ENCODE measurements at places on chromosomes 1 and 21.

DNA sequence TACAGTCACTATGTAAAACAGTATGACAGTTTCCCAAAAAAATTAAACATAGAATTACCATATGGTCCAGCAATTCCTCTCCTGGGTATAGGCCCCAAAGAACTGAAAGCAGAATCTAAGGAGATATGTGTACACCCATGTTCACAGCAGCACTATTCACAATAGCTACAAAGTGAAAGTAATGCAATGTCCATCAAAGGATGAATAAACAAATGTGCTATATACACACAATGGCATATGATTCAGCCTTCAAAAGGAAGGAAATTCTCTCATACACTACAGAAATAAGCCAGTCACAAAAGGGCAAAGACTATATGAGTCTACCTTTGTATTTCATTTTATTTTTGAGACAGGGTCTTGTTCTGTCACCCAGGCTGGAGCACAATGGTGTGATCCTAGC is 120.4 kb downstream of the TOMM20 start:
- peak; percentile 66 for DNase-seq

GRCh38 chr1:11680270-11681070 is 478 bp downstream of the MAD2L2 start:
- no peak for DNase-seq

- no peak for DNase-seq
These were observed 364.7 kb downstream of the SMYD3 start for GRCh38 chr1:246142320-246142893.

DNA sequence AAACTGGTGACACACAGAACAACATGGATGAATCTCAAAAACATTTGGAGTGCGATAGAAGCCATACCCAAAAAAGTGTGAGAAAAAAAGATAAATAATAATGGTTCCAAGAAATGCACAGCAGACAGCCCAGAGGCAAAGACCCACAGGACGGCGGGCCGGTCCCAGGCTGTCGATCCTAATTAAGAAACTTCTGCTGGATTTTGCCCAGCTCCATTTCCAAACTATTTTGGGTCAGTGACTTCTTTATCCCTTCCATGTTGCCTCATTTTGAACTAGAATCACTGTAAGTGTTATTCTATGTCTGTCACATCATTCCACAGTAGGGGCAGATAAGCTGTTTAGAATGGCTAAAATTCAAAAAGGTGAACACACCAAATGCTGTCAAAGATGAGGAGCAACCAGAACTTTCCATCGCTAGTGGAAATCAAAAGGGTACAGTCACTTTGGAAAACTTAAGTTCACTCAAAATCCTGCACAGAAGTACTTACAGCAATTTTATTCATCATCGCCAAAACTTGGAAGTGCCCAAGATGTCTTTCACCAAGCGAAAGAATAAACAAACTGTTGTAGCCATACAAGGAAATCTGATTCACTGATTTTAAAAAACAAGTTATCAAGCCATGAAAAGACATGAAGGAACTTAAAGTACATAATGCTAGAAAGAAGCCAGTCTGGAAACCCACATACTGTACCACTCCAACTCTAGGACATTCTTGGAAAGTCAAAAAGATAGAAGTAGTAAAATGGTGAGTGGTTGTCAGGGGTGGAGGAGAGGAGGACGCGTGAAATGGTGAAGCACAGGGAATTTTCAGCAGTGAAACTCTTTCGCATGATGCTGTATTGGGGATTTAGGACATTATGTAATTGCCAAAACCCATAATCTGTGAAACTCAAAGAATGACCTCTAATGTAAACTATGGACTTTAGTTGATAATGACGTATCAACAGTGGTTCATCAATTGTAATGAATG is 7.5 kb downstream of the NBPF1 start:
- DNase-seq: no peak

- no peak for DNase-seq
These were observed 16.4 kb downstream of the GPSM2 start for GRCh38 chr1:108893141-108893530.

DNA sequence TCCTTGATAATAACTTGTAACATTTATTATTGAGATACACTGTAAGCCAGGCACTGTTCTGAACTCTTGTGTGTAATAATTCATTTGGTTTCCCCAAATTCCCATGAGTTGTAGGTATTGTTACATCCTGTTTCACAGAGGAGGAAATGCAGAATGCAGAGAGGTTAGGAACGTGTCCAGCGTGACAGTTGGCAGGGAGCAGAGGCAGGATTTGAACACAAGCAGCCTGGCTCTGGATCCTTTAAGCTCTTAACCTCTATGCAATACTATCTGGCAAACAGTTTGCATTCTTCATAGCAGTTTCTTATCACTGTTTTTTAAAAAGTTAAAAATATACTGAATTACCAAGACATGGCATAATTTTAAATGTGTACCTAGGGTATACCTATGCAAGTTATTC is 30.5 kb downstream of the EEIG2 start:
- DNase-seq: no peak

DNA sequence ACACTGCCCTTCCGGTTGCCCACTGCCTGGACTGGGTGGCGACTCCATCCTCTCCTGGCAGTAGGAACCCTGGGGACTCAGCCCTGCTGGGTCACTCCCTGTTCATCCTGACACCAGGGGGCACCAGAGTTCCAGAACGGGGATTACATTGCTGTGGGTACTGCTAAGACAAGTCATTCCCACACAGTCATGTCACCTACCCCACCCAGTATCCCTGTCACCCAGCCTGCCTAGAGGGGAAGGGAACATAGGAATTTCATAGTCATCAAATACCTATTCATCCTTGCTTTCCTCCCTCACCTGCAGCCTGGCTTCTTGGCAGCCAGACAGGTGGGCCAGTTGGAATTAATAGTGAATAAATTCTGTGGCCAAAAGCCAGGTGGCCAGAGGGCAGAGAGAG is 9.8 kb upstream of the SFN start:
- DNase-seq: no peak

DNA sequence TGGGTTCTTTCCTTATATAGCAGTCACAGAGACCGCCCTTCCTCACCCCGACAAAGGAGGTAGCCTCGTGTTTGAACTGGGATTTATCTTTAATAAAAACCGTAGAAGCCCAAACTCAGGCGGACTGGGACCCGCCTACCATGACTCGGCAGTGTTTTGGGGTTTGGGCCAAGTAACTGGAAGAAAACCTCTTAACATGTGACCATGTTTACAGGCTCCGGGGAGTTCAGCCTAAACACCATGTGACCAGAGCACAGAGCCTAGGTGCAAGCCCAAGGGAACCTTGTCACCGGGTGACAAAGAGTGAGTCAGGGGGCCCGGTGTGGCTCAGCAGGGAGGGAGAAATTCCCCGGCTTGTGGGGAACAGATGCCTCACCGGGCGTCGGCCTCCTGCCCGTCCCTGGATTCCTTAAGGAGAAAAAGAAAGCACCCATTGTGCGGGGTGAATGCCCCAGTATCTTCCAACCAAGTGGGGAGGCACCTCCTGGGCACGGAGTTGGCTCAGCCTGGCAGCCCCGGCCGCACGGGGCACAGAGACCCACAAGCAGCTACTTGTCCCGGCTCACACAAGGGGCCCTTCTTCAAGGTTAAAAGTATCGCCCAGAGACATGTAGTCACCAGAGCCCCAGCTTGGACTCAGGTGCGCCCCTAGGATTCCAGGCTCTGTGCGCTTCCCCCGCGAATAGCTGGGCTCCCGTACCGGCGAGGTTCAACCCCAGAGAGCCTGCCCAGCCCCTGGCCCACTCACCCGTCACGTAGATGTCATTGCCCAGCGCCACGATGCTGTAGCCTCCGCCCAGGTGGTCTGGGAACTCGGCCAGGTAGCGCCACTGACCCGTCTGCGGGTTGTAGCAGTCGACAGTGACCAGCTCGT is 1.4 kb downstream of the KLHL21 start:
- DNase-seq: no peak

- DNase-seq: no peak
These were observed 27.0 kb upstream of the ABCG1 start for GRCh38 chr21:42191696-42192595.

DNA sequence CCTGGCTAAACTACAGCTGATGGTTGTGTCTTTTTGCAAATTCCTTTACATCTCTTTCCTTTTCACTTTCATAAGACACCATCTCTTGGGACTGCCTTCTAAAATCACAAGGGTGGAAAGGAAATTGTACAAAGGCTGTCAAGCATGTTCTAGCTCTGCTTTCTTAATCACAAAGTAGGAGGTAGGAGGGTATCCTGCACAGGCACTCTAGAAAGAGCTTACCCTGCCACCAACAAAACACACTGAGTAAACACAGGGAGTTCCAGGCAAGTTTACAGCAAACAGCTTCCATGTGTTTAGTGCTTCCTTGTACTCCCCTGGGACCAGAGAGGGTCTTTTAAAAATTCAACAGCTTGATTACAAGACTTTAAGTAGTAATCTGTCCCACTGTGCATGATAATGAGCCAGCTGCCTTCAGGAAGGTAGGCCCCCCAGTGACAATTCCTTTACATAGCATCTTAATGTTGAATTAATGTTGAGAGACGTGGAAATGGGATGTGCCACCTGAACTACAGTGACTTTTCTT is 2.4 kb downstream of the PLPP3 start:
- DNase-seq: no peak

- DNase-seq: no peak
These were observed 24.8 kb upstream of the SELENON start for GRCh38 chr1:25774921-25775771.

- no peak for DNase-seq
These were observed 27.6 kb downstream of the INPP5B start for GRCh38 chr1:37919277-37919676.

DNA sequence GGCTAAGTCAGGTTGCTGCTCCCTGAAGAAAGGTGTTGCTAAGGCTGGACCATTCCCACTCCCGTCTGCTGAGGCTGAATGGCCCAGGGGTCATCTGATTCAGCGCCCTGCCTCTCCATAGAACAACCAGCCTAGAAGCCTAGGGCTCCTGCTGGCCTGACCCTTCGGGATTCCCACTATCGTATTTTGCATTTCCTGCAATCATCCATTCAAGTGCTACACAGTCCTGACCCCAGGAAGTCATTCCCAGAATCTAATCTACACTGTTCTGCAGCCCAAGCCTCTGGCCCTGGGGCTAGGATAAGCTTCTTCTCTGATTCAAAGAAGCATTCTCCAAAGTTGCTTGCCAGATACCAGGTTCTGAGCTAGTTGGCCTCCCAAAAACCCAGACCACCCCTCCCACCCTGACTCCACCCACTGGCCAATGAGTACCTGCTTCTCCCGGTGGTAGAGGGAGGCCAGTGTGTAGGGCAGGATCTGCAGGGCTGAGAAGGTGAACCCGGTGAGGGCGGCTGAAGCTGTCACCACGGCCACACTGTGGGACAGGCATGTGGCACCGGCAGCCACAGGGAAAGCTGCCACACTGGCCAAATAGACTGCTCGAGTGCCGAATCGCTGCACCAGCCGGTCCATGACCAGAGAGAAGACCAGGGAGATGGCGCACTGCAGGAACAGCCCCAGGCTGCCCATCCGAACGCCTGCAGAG is 18.7 kb downstream of the SLC45A3 start:
- DNase-seq: no peak

DNA sequence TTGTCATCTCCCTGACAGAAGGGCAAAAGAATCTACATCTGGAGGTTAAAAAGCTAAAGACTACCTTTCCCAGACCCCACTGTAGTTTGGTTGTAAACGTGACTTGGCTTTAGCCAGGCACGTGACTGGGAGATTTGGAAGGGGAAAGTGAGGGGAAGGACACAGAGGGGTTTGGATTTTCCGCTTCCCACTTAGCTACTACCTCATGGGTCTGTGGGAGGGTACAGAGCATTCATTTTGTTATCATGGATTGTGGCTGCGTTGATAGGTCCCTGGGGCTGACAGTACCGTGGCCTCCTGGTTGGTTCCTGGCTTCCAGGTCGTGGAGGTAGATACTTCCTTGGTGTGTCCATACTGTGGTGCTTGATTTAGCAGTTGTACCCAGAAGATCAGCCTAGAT is 2.6 kb downstream of the CHD1L start:
- no peak for DNase-seq

- DNase-seq: no peak
These were observed 51.9 kb upstream of the FMOD start for GRCh38 chr1:203402629-203403337.

DNA sequence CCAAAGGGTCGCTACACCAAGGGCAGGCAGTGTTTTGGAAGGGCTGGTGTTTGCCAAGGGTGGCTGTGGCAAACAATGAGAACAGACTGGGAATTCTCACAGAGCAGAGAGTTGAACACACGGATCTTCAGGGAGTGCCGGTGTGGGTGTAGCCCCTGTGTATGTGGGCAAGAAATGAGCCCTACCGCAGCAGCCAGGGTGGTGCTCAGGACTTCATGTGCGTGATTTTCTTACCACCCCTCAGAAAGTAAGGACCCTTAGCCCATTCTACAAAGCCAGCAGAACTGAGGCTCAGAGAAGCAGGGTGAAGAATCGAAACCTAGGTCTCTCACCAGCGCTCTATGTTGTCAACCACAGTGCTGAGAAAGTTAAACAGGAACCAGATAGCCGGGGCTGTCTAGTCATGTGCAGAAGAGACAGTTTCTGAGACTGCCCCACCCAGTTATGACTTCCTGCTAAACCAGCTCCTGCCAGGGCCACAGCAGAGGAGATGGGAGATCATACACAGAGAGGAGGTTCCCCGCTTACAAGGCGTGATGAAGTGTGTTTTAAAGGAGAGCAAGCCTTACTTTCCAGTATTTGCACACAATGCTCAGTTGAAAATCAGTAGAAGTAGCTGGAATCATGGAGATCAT is 21.9 kb upstream of the MORC3 start:
- no peak for DNase-seq

DNA sequence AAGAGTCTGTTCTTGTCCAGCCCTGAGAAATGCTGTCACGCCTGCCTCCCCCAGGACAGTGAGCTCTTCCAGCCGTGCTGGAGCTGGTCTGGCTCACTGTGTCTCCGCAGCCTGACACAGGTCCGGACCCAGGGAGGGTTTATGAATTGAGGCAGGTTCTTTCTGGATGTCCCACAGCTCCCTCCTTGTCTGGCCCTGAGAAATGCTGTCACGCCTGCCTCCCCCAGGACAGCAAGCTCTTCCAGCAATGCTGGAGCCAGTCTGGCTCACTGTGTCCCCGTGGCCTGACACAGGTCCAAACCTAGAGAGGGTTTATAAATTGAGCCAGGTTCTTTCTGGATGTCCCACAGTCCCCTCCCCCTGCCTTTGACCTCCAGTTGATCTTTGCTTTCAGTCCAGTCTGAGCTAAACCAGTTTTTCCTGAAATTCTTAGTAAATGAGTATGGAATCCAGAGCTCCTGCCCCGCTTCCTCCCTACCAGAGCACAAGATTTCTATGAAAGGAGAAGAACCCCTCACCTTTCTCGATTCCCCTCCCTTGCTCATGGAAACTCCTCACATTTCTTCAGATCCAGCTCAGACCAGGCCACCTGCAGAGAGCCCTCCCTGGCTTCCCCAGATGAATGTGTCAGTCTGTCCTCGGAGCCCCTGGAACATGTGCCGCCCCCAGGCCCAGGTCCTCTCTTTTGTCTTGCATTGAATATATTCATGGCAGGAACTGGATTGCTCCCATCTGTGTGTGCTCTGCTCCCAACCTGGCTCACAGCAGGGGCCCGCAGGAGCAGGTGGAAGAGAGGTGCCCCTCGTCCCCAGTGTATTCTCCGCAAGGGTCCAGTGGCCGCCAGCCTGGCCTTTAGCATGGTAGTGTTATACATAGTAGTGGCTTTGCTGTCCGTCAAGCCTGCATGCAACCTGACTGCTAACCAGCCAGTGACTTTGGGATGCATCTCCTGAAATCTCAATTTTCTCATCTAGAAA is 116.3 kb downstream of the EPHB2 start:
- DNase-seq: no peak

- DNase-seq: no peak
These were observed 2.8 kb upstream of the FAM131C start for GRCh38 chr1:16076031-16076864.

GRCh38 chr1:2253036-2253796 is 25.1 kb downstream of the SKI start:
- DNase-seq: no peak

- no peak for DNase-seq
These were observed 78.3 kb downstream of the UCHL5 start for GRCh38 chr1:192980856-192981255.
